NCI-H1436 (cell line): ENCODE measurements at places on chromosomes 2 and 18.

- DNase-seq: no peak
Measured at GRCh38 chr2:45307147-45307546, 297.9 kb upstream of the SIX2 start.

- DNase-seq: no peak
Measured at GRCh38 chr18:56565046-56565445, 73.3 kb downstream of the TXNL1 start.

GRCh38 chr18:79531386-79531785 lies 135.7 kb downstream of the NFATC1 start:
- no peak for DNase-seq

- DNase-seq: no peak
Measured at GRCh38 chr2:144999071-144999875, 479.4 kb upstream of the ZEB2 start.

GRCh38 chr18:63907664-63908063 lies at the start of gene SERPINB10:
Gene SERPINB10 (plus strand): TSS chr18:63907958. CDS start chr18:63915511, 7,553 bp downstream.
- no peak for DNase-seq

DNA sequence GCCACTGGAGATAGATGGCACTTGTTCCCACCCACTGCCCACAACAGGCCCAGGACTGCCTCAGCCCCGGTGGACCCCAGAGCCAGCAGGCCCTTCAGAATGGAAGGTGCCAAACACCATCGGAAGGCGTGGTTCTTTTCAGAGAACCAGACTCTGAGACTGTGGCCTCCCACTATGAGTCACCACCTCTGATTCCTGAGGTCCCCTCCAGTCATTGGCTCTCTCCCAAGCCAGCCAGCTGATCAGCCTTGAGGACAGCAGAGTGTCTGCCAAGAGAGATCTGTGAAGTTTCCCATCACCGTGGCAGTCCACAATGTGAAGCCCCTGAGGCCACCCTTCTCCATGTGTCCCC lies 10.4 kb upstream of the MAP3K2 start:
- no peak for DNase-seq

- no peak for DNase-seq
Measured at GRCh38 chr2:61277756-61278155, 115.8 kb downstream of the C2orf74 start.

DNA sequence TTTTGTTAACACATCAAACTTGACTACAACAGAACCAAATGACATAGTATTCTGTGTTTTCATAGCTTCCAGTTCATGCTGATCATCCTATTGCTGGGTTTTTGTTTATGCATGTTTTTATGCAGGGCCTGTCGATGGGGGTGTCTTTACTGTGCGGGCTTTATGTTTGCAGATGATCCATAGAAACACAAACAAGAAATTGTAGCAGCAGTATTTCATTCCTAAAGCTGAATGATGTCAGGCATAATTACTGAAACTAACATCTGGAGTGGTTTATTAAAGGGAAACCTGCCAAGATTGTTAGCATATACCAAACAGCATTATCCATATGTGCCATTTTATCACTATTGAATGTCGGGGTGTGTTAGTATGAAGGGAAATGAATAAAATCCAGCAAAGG lies 129.7 kb downstream of the PTPRM start:
- DNase-seq: no peak

- no peak for DNase-seq
Measured at GRCh38 chr2:96799623-96799935, 16.5 kb upstream of the CNNM3 start.
